ENCODE measurements at places on chromosomes 2 and 18.
A peak's percentile ranks its signal among the peaks of the same experiment; 100 is the strongest.

- H3K36me3 ChIP-seq, result peaks cover 7% of the 10 kb centered on the region
- H3K4me3 ChIP-seq, result no peak overlapping the region
- H3K4me1 ChIP-seq, result peaks cover 9% of the 10 kb centered on the region
- no peak overlapping the region for H3K27ac ChIP-seq
- no peak for DNase-seq
These were observed 86.9 kb downstream of the KCTD1 start for GRCh38 chr18:26461405-26461804.

GRCh38 chr2:220224691-220225543, 597.5 kb downstream of the SLC4A3 start:
- no peaks in the 10 kb centered on the region for H3K27me3 ChIP-seq
- peak overlapping the region; percentile 80 for H3K27ac ChIP-seq
- DNase-seq, result peak; percentile 89

DNA sequence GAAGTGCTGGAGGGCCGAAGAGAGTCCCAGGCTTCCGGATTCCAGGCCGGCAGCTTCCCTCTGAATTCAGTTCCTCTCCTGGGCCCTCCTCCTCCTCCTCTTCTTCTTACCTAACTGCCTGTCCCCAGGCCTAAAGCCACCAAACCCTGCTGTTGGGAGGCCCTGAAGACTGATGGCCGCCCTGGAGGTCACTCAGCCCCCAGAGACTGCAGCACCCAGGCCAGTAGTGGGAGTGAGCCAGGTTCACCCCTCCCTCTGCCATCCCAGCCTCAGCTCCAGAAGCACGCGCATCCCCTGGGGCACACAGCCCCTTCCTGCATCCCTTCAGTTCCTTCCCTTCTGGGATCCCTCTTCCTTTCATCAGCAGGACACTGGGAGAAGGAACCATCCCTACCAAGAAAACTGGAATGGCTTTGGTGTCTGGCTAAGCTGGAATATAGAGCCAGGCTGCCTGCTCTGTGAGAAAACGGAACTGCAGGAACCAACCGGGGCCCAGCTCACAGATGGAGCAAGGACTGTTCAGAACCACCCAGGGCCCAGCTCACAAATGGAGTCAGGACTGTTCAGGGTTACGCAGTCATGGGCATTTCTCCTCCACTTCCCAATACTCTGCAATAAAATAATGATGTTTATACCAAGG, 127.4 kb downstream of the NDUFA10 start:
- H3K27me3 ChIP-seq, result no peaks in the 10 kb centered on the region
- H3K27ac ChIP-seq, result no peak overlapping the region
- no peaks in the 10 kb centered on the region for H3K4me1 ChIP-seq
- H3K4me3 ChIP-seq, result no peak overlapping the region
- no peak for DNase-seq

DNA sequence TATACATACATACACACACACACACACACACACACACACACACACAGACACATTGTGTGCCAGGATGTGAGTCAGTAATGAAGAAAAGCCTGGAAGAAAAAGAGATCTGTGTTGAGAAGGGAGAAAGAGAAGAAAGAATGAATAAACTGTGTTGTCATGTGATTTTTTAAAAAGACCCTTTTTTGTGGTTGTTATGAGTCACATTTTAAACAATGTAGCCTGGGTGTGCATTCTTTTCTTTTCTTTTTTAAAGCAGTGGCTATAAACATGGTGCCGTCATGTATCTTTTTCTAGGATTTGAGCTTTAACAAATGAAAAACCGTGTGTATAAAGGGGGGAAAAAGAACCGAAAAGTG, 87.2 kb downstream of the NRP2 start:
- H3K27me3 ChIP-seq, result peaks cover 8% of the 10 kb centered on the region
- no peak overlapping the region for H3K4me3 ChIP-seq
- peak; percentile 94 for DNase-seq
- no peak overlapping the region for H3K27ac ChIP-seq
- peaks cover 30% of the 10 kb centered on the region for H3K36me3 ChIP-seq

DNA sequence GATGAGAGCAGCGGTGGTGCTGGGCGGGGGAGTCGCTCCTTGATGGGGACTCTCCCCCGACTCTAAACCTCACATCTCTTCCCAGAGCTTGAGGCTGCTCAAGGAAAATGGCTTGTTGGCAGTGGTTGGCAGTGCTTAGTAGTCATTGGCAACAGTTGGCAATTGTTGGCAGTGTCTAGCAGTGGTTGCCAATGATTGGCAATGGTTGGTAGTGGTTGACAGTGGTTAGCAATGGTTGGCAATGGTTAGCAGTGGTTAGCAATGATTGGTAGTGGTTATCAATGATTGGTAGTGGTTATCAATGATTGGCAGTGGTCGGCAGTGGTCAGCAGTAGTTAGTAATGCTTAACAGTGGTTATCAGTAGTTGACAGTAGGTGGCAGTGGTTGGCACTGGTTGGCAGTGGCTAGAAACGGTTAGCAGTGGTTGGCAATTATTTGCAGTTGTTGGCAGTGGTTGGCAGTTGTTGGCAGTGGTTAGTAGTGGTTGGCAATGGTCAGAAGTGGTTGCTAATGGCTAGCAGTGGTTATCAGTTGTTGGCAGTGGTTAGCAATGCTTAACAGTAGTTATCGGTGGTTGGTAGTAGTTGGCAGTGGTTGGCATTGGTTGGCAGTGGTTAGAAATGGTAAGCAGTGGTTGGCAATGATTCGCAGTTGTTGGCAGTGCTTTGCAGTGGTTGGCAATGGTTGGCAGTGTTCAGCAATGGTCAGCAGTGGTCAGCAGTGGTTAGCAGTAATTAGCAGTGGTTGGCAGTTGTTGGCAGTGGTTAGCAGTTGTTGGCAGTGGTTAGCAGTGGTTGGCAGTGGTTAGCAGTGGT, 85.4 kb upstream of the OTOS start:
- no peak overlapping the region for H3K27ac ChIP-seq
- H3K4me1 ChIP-seq, result peaks cover 5% of the 10 kb centered on the region
- H3K4me3 ChIP-seq, result no peak overlapping the region
- no peak for DNase-seq
- H3K36me3 ChIP-seq, result no peaks in the 10 kb centered on the region

DNA sequence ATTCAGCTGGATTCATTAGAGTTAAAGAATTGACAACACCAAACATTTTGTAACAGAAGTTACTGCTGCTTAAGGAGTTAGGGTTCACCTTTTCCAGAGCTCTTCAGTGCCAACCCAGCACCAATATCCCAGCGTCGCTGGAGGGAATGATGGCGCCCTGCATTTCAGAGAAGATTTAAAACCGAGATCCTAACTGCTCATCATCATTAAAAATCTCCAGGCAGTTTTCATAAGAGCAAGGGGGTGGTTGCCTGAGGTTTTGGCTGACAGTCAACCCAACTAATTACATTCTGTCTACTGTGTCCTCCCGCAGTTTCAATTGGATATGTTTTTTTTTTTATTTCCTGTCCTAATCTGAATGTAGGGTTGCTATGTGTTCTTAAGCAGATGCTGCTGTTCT, 509.6 kb upstream of the TCF4 start:
- no peak overlapping the region for H3K4me3 ChIP-seq
- no peaks in the 10 kb centered on the region for H3K36me3 ChIP-seq
- no peaks in the 10 kb centered on the region for H3K4me1 ChIP-seq

GRCh38 chr2:61926531-61927477, 21.3 kb downstream of the COMMD1 start:
- H3K4me3 ChIP-seq, result no peak overlapping the region
- DNase-seq, result no peak
- no peaks in the 10 kb centered on the region for H3K27me3 ChIP-seq
- H3K4me1 ChIP-seq, result peaks cover 4% of the 10 kb centered on the region
- no peak overlapping the region for H3K27ac ChIP-seq

- H3K4me3 ChIP-seq, result peak overlapping the region; percentile 91
- no peaks in the 10 kb centered on the region for H3K27me3 ChIP-seq
- DNase-seq, result no peak
- H3K36me3 ChIP-seq, result peaks cover 19% of the 10 kb centered on the region
These were observed 1.8 kb downstream of the BOK start for GRCh38 chr2:241560162-241560882.

DNA sequence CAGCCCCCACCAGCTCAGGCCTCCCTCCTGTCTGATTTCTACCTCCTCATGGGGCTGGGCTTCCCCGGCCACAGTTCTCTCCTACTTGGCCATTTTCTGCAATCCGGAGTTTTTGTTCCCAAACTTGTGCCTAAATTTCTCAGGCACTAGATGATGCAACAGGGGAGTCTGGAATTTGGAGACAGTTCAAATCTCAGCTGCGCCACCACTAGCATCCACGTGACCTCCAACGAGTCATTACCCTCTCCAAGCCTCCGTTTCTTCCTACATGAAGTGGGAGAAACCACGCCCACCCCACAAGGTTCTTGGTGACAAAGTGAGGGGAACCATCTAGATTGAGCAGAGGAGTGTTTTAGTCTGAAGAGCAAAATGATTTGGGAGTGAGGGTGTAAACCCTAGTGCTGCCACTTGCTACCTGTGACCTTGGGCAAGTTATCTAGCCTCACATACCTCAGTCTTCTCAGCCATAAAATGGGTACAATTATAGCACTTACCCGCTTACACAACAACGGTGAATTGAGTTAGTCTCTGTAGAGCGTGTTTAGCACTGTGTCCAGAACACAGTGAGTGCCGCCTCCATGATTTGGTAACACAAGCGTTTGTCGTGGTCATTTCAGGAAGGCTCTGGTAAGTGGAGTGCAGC, 61.4 kb upstream of the ASAP2 start:
- peak overlapping the region; percentile 12 for H3K27ac ChIP-seq
- peak; percentile 63 for DNase-seq
- no peaks in the 10 kb centered on the region for H3K27me3 ChIP-seq

DNA sequence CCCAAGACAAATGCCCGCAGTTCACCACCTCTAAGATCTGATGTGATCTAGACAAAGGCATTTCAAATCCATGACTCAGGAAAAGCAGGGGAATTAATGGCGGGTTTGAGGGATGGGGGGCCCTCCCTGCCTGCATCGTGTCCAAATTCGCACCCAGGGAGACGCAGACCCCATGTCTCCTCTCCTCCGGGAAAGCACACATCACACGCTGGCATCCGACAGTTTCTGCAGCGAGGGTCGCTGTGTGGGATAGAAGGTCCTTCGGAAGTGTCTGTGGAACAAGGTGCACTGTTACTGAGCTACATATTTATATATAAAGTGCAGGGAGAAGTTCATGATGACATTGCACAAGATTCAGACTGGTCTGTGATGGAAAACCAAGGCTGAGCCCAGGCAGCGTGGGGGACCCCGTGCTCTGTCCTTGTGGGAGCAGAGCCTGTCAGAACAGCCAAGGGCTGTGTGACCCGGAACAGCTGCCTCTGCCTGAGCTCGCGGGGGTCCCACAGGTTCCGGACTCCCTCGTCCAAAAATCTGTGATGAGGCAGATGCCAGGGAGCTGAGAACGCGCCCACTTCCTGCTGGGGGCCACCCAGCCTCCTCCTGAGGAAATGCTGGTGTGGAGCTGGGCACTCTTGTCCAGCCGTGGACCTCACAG, 82.3 kb upstream of the CTDP1 start:
- no peak overlapping the region for H3K4me3 ChIP-seq
- H3K36me3 ChIP-seq, result no peaks in the 10 kb centered on the region
- peaks cover 36% of the 10 kb centered on the region for H3K27me3 ChIP-seq
- H3K27ac ChIP-seq, result no peak overlapping the region

- H3K36me3 ChIP-seq, result no peaks in the 10 kb centered on the region
- no peaks in the 10 kb centered on the region for H3K4me1 ChIP-seq
- no peak for DNase-seq
- H3K4me3 ChIP-seq, result no peak overlapping the region
- no peaks in the 10 kb centered on the region for H3K27me3 ChIP-seq
These were observed 89.0 kb downstream of the GALNT14 start for GRCh38 chr2:31049264-31049663.

- H3K36me3 ChIP-seq, result no peaks in the 10 kb centered on the region
- peaks cover 6% of the 10 kb centered on the region for H3K4me1 ChIP-seq
- H3K27ac ChIP-seq, result no peak overlapping the region
- no peak overlapping the region for H3K4me3 ChIP-seq
- H3K27me3 ChIP-seq, result no peaks in the 10 kb centered on the region
These were observed 158.0 kb upstream of the TWIST2 start for GRCh38 chr2:238689871-238690389.

DNA sequence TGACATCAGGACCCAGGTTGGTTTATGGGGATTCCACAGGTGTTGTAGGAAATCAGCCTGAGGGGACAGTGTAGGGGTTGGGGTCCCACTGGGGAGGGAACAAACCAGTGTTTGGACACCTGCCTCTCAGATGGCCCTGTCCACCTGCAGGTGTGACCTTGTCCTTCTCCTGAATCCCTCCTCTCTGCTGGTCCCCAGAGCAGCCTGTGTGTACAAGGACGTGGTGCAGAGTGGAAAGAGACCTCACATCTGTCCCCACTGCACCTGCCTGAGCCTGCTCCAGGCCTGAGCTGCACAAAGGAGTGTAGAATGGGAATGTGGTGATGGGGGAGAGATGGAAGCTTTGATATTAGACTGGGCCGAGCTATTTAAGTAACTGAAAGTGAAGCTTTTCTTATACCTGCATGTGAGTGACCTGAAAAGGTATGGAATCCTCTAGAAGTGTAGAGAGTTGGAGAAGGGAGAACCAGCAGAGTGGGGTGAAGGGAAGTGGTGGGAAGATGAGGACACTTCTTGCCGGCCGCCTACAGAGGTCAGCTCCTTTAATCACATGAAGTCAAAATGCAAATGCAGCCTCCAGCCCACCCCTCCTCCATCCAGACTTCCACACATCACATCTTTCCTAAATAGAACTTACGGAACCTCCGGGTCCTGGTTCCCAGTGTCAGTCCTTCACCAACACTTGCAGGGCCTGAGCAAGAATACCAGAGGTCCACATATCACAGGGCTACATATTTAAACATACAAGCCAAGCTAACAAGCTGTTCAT, 89.3 kb upstream of the SMAD2 start:
- no peaks in the 10 kb centered on the region for H3K4me1 ChIP-seq
- H3K27me3 ChIP-seq, result peaks cover 20% of the 10 kb centered on the region
- H3K27ac ChIP-seq, result no peak overlapping the region
- no peak for DNase-seq

DNA sequence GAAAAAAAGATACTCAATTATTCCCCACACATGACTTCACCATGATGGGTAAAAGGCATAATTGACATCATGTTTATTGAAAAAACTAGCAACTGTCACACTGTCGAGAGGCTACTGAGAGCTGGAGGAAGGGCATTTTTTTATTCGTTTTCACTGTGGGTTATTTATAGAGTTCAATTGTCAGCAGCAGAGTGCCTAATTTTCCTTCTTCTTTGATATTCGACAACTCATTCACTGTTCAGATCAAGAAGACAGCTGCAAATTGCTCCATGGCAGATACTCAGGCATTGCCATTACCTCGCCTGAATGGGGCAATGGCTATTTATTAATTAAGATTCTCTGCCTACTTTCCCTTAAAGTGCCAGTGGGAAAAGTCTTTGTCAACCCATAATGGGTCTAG, 197.5 kb upstream of the NRP2 start:
- H3K4me1 ChIP-seq, result peaks cover 2% of the 10 kb centered on the region
- no peak overlapping the region for H3K27ac ChIP-seq
- no peaks in the 10 kb centered on the region for H3K27me3 ChIP-seq
- DNase-seq, result no peak
- no peak overlapping the region for H3K4me3 ChIP-seq

DNA sequence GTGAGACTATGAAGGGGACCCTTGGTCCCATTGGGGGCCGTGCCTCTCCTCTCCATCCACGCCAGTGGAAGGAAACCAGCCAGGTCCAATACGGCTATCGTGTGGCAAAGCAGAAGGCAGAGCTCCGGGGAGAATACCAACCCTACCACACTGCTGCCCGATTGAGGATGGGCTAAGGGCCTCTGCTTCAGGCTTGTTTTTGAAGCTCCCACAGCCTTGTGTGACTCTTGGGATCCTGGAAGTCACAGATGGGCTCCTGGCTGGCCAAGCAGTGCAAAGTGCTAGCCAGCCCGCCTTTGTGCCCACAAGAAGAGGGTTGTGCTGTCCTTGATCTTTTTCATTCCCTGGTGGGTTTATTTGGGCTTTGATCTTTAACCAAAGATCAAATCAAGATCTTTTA, 70.6 kb upstream of the ID2 start:
- H3K4me3 ChIP-seq, result no peak overlapping the region
- peaks cover 10% of the 10 kb centered on the region for H3K27me3 ChIP-seq

Data from IMR-90 (cell line).